ENCODE measurements at places on chromosomes 16 and 17.

DNA sequence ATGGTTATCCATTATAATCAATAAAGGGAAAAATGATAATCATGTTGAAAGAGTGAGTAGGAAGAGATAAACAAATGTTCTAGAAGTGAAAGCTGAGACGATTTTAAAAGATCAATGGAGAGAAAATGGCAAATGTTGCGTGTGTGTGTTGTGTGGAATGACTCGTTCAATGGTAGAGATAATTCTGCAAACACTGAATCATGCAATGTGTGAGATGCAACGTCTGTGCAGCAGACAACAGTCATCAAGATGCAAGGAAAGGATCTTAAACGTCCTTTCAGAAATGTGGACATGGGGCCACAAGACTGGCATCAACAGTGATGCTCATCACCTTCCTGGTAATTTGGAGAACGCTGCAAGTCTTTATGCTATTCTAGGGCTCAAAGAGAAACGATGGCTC lies 124.4 kb downstream of the CDYL2 start:
- no peak for DNase-seq

GRCh38 chr17:47295874-47296255 lies 27.9 kb upstream of the EFCAB13 start:
- DNase-seq = no peak

DNA sequence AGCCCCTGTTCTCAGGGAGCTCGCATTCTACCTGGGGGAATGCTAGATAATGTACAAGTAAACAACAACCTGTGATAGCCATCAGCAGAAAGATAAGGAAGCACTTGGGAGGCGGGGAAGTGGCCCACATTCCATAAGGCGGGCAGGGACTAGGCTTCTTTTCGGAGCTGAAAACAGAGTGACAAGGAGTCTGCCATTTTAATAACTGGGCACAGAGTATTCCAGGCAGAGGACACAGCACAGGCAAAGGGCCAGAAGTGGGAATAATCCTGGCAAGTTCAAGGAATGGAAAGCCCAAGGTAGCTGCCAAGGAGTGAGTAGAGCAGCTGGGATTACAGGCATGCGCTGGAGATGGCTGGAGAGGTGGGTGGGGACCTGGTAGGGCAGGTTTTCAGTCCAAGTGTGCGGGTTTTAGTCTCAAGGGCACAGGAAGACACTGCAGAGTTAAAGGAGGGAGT lies 24.3 kb downstream of the USP43 start:
- no peak for DNase-seq

DNA sequence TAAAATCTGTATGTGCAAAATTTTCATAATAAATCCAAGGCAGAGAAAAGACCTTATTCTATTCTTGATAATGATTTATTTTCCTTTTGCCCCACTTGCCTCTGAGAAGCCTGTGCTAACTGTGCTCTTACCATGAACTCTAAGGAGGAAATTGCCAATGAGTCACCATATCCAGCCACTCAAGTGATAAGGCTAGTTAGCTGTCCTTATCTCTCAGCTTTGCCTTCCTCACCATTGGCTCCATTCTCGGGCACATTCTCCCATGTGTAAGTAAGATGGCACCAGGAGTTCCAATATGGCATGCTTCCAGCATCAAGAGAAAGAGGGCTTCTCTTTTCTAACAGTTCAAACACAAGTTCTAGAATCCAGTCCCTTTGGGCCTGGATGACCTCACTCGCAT lies 142.4 kb downstream of the TOX3 start:
- no peak for DNase-seq

DNA sequence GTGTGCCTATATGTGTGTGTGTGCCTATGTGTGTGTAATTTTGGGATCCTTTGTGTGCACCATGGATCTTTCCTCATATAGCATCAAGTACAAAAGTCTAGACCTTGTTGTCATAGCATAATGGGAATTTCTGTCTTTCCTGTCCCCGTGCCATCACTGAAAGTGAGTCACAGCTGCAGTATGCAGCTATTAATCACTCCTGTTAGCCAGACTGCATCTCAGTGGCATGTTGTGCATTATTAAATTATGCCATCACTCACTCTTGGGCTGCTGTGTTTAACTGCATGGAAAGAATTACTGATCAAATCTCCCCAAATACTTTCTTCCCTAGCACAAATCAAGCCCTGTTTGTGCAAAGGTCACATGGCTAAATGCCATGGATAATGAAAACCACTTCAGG lies 92.4 kb downstream of the CBLN1 start:
- DNase-seq = no peak

DNA sequence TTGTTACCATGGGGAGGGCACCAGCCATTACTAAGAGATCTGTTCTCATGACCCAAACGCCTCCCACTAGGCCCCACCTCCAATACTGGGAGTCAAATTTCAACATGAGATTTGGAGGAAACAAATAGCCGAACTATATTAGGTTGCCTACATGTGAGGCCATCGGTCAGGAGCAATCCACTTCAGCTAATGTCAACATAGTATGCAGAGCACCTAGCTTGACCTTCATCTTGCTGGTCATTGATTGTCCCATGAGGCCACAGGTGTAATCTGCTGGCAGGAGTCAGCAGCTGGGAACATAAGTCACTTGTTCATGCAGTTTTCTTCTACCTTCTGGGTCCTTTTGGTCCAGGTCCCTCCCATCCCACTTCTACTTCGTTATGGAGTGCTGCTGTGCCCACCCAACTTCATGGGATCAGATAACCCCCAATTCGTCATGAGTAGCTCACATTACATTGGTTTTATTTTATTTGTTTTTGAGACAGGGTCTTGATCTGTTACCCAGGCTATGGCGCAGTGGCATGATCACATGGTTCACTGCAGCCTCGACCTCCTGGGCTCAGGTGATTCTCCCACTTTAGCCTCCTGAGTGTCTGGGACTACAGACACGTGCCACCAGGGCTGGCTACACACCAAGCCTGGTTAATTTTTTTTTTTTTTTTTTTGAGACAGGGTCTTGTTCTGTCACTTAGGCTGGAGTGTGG lies 5.9 kb upstream of the KPNA2 start:
- no peak for DNase-seq

DNA sequence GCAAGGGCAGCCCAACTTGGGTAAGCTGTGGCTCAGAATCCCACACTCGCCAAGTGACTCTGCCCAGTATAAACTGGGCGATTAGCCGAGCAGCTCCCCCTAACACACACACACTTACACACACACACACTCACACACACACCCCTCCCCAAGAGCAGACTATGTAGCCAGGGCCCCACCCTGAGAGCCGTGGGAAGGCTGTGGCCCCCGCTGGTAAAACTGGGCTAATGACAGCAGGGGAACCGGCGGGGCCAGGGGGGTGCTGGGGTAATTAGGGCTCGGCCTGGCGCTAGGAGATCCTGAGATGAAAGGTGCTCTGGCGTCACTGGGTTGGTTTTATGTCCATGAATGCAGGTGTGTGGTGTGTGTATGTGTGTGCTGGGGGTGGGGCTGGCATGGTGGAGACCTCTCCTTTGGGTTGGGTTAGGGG lies 1.1 kb upstream of the THRA start:
- no peak for DNase-seq

DNA sequence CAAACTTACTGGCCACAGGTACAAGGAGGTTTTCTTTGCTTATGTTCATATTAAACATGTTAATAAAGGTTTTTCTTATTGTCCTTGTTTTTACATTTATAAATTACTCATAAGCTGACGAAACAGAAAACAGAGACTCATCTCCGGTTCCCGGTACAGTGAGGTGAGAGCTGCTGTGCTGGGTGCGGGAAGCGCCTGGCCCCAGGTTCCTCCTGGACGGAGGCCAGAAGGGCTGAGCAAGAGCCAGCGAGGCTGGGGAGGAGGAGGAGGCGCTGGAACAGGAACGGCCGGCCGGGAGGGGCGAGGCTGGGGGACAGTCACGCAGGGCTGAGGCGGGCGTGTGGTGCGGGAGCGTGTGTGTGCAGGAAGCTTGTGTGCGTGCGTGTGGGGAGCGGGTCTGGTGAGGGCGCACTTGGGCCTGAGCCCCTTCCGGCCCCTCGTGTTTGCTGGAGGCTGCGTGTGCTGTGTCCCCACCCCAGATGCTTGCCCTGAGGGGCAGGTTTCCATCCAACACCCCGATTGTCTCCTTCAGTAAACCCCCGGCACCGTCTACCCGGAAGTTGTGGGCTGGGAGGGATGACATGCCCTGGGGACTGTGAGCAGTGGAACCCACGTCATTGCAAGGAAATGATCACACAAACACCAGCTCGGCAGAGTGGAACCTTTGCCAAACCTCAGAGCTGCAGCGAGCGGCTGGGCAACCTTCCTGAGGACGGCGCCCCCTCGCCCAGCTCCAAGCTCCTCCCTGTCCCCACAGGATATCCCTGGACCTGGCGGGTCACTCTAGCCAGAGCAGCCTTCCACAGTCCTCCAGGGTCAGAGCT lies 19.5 kb downstream of the CD7 start:
- DNase-seq = peak; percentile 50

DNA sequence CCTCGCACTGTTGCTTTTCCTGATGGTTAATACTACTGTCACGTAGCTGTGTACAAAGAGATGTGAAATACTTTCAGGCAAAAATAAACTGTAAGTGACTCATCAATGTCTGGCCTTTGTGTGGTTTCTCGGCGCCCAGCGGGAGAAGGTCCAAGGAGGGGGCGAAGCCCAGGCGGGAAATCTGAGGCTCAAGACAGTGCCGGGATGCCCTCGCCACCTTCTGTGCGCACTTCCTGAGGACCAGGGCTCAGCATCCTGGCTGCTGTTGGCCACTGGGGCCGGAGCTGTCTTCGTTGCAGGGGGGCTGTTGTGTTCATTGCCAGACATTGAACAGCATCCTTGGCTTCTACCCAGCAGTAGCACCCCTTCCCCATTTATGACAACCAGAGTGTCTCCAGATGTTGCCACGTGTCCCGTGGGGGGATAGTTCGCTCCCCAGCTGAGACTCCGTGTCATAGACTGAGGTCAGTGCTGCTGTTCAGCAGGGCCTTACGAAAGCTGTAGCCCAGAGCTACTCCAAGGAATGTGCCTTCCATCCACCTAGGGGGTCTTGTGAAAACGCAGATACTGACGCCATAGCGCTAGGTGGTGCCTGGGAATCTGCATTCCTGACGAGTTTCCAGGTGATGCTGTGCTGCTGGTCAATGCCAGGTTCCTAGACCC lies 67.3 kb upstream of the PLCG2 start:
- DNase-seq = no peak

DNA sequence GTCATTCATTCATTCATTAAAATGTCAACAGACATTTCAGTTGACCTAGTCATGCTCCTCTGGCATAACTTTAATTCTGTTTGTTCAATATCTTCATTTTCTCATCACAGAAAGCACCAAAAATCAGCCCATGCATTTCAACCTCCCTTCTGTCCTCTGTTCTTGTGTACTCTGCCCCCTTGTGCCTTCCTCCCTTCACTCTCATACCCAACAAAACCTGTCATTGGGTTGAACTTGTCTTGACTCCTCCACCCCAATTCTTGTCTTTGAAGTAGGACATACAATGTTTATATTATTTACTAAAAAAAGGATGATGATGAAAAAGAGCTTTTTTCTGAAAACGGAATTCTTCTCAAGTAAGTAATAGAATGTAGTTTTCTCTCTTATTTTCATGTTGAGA lies 43.8 kb downstream of the COX10 start:
- no peak for DNase-seq

DNA sequence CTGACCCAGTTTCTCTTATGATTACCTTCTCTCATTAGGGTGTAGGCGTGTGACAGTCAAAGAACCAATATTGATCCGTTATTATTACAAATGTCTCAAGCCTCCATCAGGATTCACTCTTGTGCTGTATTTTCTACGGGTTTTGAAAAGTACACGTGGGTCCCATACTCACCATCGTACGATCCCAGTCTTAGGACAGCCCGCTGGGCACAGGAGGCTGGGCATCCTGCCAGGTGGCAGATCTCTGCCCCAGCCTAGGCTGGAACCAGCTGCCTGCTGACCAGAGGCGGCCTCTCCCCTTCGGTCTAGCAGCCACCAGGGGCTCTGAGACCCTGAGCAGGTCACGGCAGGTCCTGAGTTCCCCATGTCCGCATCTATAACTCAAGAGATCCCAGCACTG lies 2.0 kb upstream of the METRNL start:
- no peak for DNase-seq

- no peak for DNase-seq
These were observed 16.5 kb downstream of the SCGB1C2 start for GRCh38 chr17:153851-154250.

GRCh38 chr16:77723108-77723514 lies 797 bp downstream of the NUDT7 start:
- no peak for DNase-seq

DNA sequence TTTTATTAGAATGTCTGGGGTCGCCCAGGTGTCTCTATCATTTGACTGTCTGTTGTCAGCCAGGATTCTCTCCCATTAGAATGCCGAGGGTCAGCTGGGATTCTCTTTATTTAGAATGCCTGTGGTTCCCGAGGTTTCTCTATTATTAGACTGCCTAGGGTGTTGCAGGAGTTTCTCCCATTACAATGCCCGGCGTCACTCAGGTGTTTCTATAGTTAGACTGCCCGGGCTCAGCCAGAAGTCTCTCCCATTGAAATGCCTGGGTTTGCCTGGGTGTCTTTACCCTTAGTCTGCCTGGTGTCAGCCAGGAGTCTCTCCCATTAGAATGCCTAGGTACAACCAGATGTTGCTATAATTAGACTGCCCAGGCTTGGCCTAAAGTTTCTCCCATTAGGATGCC lies 2252.0 kb downstream of the TP53TG3F start:
- DNase-seq = no peak

- DNase-seq = peak; percentile 62
These were observed 107.3 kb downstream of the SDK2 start for GRCh38 chr17:73536700-73537605.

DNA sequence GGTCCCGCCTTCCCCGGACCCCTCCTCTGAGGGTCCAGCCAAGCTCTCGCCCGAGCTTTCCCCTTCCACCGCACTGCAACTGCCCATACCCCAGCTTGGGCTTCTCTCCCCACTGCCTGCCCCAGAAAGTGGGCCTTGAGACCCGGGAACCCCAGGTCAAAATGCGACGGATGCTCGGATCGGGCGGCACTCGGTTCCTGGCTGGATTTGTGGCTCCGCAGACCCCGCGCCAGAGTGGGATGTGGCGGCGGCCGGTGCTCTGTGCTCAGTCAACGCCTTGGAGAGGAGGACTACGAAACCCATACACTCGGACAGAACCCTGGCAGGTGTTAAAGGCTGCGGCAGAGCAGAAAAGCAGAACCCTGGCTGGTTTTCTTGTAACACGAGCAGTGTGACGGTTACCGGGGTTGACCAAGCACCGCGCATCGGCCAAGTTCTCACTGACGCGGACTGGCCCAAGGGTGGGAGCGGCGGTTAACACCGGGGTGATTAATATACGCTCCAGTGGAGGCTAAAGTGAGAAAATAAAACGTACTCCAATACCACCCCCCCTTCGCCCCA lies 885 bp upstream of the SLFN13 start:
- no peak for DNase-seq

DNA sequence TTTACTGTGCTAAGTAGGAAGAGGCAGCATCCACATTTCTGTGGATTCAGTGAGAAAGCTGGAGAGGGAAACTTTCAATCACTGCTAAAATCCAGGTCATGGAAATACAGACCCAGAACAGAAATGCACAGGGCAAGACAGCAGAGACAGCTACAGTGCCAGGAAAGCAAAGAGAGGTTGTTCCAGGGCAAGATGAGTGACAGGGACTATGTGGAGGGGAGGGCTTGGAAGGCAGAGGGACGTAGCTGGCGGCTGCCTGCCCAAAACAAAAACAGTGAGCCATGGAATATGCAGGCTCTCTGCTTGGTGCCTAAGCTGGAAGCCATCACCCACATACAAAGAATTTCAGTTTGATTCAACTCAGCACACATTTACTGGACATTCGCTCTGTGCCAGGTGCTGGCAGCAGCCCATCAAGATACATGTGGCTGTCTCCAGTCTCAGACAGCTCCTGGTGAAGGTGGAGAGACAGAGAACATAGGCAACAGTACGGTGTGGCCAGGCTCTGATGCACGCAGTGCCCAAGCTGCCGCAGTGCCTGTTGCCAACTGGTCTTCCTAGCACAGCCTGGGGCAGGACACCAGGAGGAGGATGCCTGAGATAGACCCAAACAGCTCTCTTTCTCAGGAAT lies 88.7 kb downstream of the AIPL1 start:
- no peak for DNase-seq

All from NCI-H1092 treated with DMSO at 0.1 percent for 48 hours (cell line).